Adrenal gland (tissue), 19 donors: ENCODE measurements at places on chromosomes 7 and 10.
A peak's percentile ranks its signal among the peaks of the same experiment; 100 is the strongest.

GRCh38 chr7:103637094-103637493, 191.1 kb upstream of the SLC26A5 start:
- H3K4me3 ChIP-seq: no peak overlapping the region
- no peak for DNase-seq
- no peaks in the 10 kb centered on the region for H3K4me1 ChIP-seq
- H3K27me3 ChIP-seq: no peaks in the 10 kb centered on the region
- H3K27ac ChIP-seq: no peak overlapping the region

DNA sequence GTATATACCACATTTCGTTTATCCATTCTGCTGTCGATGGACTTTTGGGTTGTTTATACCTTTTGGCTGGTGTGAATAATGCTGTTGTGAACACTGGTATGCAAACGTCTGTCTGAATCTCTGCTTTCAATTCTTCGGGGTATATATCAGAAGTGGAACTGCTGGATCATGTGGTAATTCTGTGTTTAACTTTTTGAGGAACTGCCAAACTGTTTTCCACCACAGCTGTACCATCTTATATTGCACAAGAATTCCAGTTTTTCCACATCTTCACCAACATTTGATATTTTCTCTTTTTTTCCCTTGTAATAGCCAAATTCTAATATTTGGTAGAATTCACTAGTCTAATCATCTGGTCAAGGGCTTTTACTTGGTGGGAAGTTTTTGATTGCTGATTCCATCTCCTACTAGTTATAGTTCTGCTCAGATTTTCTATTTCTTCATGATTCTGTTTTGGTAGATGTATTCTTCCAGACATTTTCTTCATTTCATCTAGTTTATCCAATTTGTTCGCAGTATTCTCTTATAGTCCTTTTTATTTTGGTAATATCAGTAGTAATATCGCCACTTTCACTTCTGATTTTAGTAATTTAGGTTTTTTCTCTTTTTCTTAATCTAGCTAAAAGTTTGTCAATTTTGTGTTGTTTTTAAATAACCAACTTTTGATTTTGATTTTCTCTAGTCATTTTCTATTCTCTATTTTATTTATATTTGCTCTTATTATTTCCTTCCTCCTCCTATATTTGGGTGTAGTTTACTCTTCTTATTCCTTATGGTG, 271.2 kb downstream of the ZEB1 start:
- H3K27ac ChIP-seq: no peak overlapping the region
- no peaks in the 10 kb centered on the region for H3K27me3 ChIP-seq
- H3K36me3 ChIP-seq: no peaks in the 10 kb centered on the region

- H3K4me3 ChIP-seq: no peak overlapping the region
- H3K36me3 ChIP-seq: no peaks in the 10 kb centered on the region
- peak; percentile 34 for DNase-seq
- H3K4me1 ChIP-seq: no peaks in the 10 kb centered on the region
- peak overlapping the region; percentile 34 for H3K27ac ChIP-seq
Measured at GRCh38 chr7:33050535-33051318, 11.8 kb downstream of the NT5C3A start.

DNA sequence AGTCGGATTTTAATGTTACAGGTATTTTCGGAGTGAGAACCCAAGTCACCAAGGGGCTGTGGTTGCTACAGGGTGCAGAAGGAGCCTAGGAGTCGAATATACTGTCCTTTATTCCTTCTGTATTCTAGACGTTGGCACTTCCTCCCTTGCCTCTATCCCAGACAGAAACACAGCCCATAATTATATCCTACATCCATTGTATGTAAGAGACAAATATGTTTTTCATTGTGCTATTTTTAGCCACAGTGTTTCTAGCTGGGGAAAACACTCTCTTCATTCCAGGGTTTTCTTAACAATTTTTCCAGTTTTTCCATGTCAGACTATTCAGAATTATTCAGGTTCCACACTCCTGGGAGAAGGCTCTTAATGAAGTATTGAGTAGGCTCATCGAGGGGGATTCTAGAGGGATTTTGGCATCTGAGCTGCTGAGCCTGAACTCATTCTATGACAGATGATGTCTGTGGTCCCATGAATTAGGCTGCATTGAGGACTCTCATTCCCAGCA, 32.6 kb downstream of the KIAA1217 start:
- no peaks in the 10 kb centered on the region for H3K27me3 ChIP-seq
- no peaks in the 10 kb centered on the region for H3K4me1 ChIP-seq
- no peak for DNase-seq

- peak overlapping the region; percentile 63 for H3K27ac ChIP-seq
- no peak overlapping the region for H3K4me3 ChIP-seq
- no peaks in the 10 kb centered on the region for H3K36me3 ChIP-seq
- peak; percentile 92 for DNase-seq
- peaks cover 16% of the 10 kb centered on the region for H3K4me1 ChIP-seq
Measured at GRCh38 chr7:101681170-101682007, 52.3 kb upstream of the MYL10 start.

GRCh38 chr10:81068460-81068859, 530.8 kb downstream of the SH2D4B start:
- no peak overlapping the region for H3K27ac ChIP-seq
- H3K36me3 ChIP-seq: no peaks in the 10 kb centered on the region
- no peaks in the 10 kb centered on the region for H3K4me1 ChIP-seq
- DNase-seq: no peak

GRCh38 chr10:61052469-61053205, 108.7 kb upstream of the RHOBTB1 start:
- H3K27ac ChIP-seq: no peak overlapping the region
- H3K4me3 ChIP-seq: no peak overlapping the region
- no peaks in the 10 kb centered on the region for H3K27me3 ChIP-seq
- no peaks in the 10 kb centered on the region for H3K36me3 ChIP-seq

GRCh38 chr7:23607130-23607529, 9.9 kb downstream of the CCDC126 start:
- no peak overlapping the region for H3K4me3 ChIP-seq
- no peak for DNase-seq
- H3K27me3 ChIP-seq: no peaks in the 10 kb centered on the region
- peaks cover 3% of the 10 kb centered on the region for H3K4me1 ChIP-seq

DNA sequence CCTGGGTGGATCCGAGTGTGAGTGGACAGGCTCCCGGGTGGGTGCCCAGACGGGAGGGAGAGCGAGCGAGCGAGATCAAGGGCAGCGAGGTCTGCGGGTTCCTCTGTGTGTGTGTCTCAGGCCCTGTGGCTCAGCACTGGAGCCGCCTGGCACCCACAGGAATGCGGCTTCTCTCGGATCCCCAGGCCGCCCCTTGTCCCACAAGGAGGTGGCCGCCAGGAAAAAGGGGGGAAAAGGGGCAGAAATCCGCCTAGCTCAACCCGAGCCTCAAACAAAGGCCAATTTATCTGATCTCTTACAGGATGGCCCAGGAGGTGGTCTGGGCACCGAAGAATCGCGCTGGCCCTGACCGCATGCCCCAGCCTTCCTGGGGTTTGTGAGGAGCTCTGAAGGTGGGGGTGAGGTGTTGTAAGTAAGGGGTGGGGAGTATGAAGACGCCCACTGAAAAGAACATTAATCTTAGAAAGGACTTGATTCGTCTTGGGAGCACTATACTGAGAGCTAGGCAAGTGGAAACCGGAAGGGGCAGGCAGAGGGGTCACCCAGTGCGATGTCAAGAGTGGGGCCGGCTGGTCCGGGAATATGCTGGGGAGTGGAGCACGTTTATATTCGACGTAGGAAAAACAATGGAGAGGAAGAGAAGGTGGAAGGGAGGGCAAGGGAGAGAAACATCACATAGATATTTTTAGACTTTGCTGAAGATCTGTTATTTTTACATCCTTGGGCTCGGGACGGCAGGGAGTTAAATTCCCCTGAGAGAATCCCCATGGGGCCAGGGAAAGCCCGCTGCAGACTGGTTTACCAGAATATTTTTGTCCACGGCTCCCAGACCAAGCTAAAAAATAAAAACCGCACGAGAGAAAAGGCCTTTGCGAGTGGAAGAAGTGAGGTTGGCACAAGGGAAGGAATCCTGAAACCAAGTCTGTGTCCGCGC, 7.2 kb downstream of the DLX5 start:
- H3K36me3 ChIP-seq: no peaks in the 10 kb centered on the region
- peaks cover 92% of the 10 kb centered on the region for H3K27me3 ChIP-seq
- H3K4me3 ChIP-seq: no peak overlapping the region

DNA sequence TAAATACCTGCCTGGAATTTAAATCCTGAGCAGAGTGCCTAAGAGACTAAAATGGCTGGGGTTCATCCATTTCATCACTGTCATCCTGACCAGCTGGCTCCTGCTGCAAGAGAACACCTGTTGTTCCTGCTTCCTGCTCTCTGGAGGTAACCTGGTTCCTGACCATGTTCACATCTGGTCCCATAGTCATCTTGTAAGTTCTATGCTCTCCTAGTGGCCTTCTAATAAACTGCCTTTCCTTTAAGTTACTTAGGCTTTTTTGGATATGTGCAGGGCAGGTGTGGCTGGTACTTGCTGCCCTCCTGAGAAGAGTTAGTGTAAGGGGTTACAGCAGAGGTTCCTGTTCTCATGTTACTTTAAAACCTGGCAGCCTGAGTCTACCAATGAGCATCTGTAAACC, 80.0 kb downstream of the NRCAM start:
- no peak overlapping the region for H3K4me3 ChIP-seq
- H3K4me1 ChIP-seq: peaks cover 31% of the 10 kb centered on the region
- DNase-seq: no peak
- H3K27ac ChIP-seq: no peak overlapping the region
- H3K36me3 ChIP-seq: no peaks in the 10 kb centered on the region

DNA sequence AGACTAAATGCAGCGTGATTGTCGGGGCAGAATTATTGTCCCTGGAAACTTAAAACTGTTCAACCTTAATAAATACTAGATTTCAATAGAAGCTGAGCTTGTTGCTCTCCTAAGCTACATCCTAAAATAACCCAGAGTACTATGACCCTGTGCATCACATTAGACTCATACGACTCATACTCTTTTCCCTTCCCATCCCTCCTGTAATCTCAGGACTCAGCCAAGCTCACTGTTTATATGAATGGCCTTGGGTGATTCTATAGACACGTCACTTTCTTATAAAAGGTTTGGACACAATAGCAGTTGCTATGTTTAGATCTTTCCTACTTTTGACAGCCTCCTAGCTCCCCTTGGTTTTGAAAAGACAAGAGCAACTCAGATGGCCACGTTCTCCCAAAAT, 17.2 kb downstream of the TCF7L2 start:
- DNase-seq: no peak
- H3K27ac ChIP-seq: no peak overlapping the region
- H3K27me3 ChIP-seq: no peaks in the 10 kb centered on the region

- H3K36me3 ChIP-seq: no peaks in the 10 kb centered on the region
- DNase-seq: no peak
- no peaks in the 10 kb centered on the region for H3K4me1 ChIP-seq
- no peak overlapping the region for H3K27ac ChIP-seq
Measured at GRCh38 chr10:93851169-93851568, 42.6 kb upstream of the SLC35G1 start.

GRCh38 chr10:35613597-35614226, 8.6 kb downstream of the GJD4 start:
- H3K27ac ChIP-seq: no peak overlapping the region
- H3K4me1 ChIP-seq: no peaks in the 10 kb centered on the region
- H3K4me3 ChIP-seq: no peak overlapping the region
- H3K27me3 ChIP-seq: peaks cover 3% of the 10 kb centered on the region
- H3K36me3 ChIP-seq: no peaks in the 10 kb centered on the region
